ENCODE measurements at places on chromosomes 16 and 17. TPM values are rescaled to one million over a fixed set of nuclear protein-coding genes. Genes with fewer than 3 reads are reported as not detected.

The TBC1D3I gene
- total RNA-seq = not detected

DNA sequence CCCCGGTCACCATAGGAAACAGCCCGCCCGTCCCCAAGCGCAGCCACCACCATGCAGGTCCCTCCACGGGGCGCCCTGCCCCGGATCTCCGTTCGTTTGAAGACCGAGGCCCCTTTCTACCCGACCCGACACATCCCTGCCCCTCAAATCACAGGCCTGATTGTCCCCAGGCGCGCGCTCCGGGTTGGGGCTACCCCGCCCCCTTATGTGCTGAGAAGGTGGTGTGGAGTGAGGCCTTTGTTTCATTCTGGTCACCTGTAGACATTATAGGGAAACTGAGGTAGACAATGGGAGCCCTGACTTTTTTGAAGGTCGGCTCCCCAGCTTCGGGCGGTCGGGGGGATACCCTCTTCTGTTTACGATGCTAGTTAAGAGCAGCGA is 763 bp upstream of the ACTG1 start:
- H3K27me3 ChIP-seq = no peaks in the 10 kb centered on the region
- peak overlapping the region; percentile 88 for H3K4me3 ChIP-seq
- peaks cover 46% of the 10 kb centered on the region for H3K36me3 ChIP-seq
- H3K27ac ChIP-seq = peak overlapping the region; percentile 96

DNA sequence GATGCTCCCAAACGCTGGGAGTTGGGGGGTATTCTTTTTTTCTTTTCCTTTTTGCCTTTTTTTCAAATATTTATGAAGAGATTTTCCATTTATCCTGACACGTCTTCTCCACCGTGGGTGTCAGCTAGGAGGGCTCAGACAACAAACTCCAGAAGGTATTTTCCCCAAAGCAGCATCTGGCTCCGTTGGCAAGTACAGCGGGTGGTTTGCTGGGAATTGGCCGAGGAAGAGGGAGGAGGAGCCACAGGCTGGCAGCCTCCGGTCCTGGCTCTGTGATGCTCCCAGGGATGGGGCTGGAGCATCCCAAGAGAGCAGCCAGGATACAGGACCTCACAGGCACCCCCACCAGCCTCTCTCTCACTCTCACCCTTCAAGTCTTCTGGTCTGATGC is 10.9 kb upstream of the CACNG4 start:
- no peak overlapping the region for H3K27ac ChIP-seq
- no peaks in the 10 kb centered on the region for H3K27me3 ChIP-seq
- no peak overlapping the region for H3K4me3 ChIP-seq

DNA sequence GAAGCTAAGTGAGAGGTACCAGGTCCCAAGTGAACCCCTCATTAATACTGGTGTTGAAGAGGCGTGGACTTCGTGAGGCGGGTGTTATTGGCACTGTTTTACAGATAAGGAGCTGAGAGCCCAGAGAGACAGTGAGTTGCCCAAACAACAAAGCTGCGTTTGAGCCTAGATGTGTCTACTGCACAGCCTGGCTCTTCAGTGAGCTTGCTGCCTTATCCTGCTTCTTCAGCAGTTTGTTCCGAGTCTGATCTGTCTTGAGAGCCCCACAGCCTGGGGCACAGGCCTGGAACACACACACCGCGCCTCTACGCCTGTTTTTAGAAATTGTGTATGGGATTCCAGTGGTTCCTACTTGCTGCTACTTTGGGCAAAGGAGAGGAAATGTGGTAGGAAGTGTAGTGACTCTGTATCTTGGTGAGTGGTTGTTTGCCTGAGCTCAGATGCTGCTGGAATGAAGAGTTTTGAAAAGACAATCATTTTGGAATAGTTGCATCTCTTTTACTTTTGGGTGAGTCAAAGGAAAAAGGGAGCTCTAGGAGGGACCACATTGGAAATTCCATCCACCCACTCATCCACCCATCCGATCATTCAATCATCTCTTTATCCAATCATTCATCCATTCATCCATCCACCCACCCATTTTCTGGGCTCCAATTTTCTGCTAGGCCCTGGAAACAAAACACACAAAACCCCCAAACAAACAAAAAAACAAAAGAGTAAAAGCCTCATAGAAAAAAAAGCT is 22.3 kb upstream of the PLCG2 start:
- H3K27me3 ChIP-seq = no peaks in the 10 kb centered on the region
- H3K27ac ChIP-seq = no peak overlapping the region
- no peaks in the 10 kb centered on the region for H3K36me3 ChIP-seq

The EFCAB5 gene
- total RNA-seq = not detected

DNA sequence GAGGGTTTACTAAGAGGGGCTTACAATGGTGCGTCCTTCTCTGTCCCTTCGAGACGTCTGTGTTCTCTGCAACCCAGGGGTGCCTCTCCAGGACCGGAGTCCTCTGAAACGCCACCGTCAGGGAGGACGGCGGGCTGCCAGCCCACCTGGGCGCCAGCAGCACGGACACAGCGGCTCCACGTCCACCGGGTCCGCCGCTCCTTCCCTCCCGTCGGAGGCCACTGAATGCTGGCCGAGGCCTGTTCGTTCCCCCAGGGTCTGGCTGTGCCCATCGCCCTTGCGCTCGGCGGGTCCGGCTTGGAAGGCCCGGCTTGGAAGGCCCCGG is 403 bp downstream of the TEPSIN start:
- peaks cover 6% of the 10 kb centered on the region for H3K36me3 ChIP-seq
- H3K4me1 ChIP-seq = peaks cover 7% of the 10 kb centered on the region
- no peak for DNase-seq
- H3K27me3 ChIP-seq = no peaks in the 10 kb centered on the region
- H3K4me3 ChIP-seq = peak overlapping the region; percentile 93
- H3K27ac ChIP-seq = no peak overlapping the region

GRCh38 chr17:4919511-4920047 is 12.5 kb upstream of the GP1BA start:
- no peak for DNase-seq
- H3K4me3 ChIP-seq = no peak overlapping the region
- H3K27ac ChIP-seq = no peak overlapping the region
- no peaks in the 10 kb centered on the region for H3K27me3 ChIP-seq

DNA sequence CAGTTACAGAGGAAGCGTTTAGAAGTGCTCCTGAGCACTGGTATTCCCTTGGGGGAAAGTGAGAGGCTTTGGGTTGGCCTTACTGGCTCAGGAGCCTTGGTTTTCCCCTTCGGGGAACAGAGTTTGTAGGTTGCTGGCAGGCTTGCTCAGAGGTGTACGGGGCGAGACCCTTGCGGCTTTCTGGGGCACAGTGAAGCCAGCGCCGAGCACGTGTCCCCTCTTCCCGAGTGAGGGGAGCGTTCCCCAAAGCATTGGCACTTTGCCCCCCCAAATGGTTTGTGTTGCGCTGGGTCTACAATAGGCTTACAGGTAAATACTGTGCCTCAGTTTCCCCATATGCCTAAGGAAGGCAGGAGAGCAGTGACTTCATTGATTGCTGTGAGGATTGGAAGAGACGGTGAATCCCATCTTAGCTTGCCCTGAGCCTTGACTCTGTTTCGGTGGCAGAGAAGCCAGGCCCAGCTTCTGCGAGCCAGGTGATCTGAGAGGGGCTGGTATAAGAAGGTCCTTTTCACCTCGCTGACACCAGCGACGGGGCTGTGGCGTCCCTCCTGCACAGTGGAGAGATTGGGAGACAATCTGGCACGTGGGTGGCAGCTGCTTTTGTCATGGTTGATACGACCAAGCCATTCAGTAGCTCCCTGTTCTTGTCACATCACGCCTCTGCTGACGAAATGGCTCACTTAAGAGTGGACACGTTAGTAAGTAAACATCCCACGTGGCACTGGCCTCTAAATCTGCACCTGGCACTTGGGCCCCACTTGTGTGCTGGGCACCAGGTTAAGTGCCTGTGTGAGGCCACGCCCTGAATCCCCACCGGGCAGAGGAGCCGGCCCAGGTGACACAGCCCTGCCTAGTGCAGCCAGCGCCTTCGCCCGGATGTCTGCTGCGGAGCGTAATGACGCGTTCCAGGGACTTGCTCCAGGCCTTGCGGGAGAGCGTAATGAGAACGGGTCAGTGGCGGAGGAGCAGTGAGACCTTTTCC is 55.0 kb downstream of the MEAK7 start:
- peak; percentile 43 for DNase-seq
- H3K27ac ChIP-seq = no peak overlapping the region
- H3K4me1 ChIP-seq = peaks cover 4% of the 10 kb centered on the region
- H3K27me3 ChIP-seq = no peaks in the 10 kb centered on the region

The VASN gene
- total RNA-seq = 13.0 TPM
